ENCODE measurements at places on chromosomes 3 and 15. TPM values are rescaled to one million over a fixed set of nuclear protein-coding genes. Genes with fewer than 3 reads are reported as not detected.

HTR3E gene
- not detected for total RNA-seq

ANKRD28 gene
- 223 TPM for total RNA-seq

DNA sequence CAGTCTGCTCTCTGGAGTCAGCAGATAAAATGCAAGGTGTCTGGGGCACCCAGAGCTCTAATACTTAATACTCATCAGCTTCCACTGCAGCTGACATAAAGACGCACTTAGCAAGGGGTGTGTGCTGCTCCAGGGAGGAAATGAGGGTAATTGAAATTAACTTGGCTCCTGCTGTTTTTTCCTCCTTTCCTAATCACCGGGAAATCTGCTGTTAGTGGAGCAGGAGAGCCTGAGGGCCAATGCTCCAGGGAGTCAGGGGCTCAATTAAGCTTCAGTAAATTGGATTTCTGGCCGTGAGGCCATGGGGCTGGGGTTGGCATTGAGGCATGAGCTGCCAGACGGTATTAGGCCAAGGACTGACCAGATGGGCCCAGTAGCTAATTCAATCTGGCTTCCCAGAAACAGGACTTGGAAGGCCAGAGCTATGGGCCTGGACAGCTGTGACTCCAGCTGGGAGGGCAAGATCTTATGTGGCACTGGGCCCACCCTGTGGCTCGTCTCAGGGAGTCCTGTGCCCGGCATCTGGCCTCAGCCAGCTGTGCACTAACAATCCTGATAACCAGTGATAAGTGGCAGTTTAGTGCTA lies 30.7 kb upstream of the CHRNB4 start:
- H3K4me1 ChIP-seq, result no peaks in the 10 kb centered on the region
- H3K27me3 ChIP-seq, result no peaks in the 10 kb centered on the region
- DNase-seq, result no peak
- no peaks in the 10 kb centered on the region for H3K36me3 ChIP-seq
- H3K27ac ChIP-seq, result no peak overlapping the region

GOLGA8Q gene
- 0.36 TPM for total RNA-seq

DNA sequence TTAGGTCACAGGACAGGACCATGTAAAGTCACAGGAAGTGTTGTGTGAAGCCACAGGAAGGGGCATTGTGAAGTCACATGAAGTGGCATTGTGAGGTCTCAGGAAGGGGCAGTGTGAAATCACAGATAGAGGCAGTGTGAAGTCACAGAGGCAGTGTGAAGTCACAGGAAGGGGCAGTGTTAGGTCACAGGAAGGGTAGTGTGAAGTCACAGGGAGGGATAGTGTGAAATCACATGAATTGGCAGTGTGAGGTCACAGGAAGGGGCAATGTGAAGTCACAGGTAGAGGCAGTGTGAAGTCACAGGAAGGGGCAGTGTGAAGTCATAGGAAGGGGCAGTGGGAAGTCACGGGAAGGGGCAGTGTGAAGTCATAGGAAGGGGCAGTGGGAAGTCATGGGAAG lies 37.9 kb downstream of the GASK1A start:
- DNase-seq, result no peak
- no peak overlapping the region for H3K4me3 ChIP-seq
- H3K4me1 ChIP-seq, result no peaks in the 10 kb centered on the region
- H3K36me3 ChIP-seq, result no peaks in the 10 kb centered on the region
- no peaks in the 10 kb centered on the region for H3K27me3 ChIP-seq

Data from osteoblast (primary cell).